ENCODE measurements at places on chromosomes 5 and 9. TPM values are rescaled to one million over a fixed set of nuclear protein-coding genes. Genes with fewer than 3 reads are reported as not detected.

The MARCHF11 gene
- not detected for total RNA-seq

The CLIC3 gene
- not detected for total RNA-seq

The PTGES gene
- total RNA-seq = 20.8 TPM

The VAV2 gene
- 13.3 TPM for total RNA-seq

The SNX2 gene
- total RNA-seq = 53.8 TPM

The C9orf43 gene
- total RNA-seq = 0.45 TPM

The ATP10B gene
- 2.4 TPM for total RNA-seq
